Effector memory CD8-positive, alpha-beta T cell (primary cell): ENCODE measurements at places on chromosomes 3 and 15.
A peak's percentile ranks its signal among the peaks of the same experiment; 100 is the strongest.

GRCh38 chr3:94127115-94127514 is 64.3 kb downstream of the NSUN3 start:
- peaks cover 4% of the 10 kb centered on the region for H3K4me1 ChIP-seq
- DNase-seq, result no peak
- H3K36me3 ChIP-seq, result peaks cover 40% of the 10 kb centered on the region
- no peak overlapping the region for H3K4me3 ChIP-seq
- H3K27ac ChIP-seq, result no peak overlapping the region
- H3K27me3 ChIP-seq, result no peaks in the 10 kb centered on the region

- peaks cover 27% of the 10 kb centered on the region for H3K27me3 ChIP-seq
- H3K4me3 ChIP-seq, result no peak overlapping the region
- H3K36me3 ChIP-seq, result no peaks in the 10 kb centered on the region
- no peak overlapping the region for H3K27ac ChIP-seq
Observed at GRCh38 chr15:33278816-33279612, 31.8 kb upstream of the RYR3 start.

DNA sequence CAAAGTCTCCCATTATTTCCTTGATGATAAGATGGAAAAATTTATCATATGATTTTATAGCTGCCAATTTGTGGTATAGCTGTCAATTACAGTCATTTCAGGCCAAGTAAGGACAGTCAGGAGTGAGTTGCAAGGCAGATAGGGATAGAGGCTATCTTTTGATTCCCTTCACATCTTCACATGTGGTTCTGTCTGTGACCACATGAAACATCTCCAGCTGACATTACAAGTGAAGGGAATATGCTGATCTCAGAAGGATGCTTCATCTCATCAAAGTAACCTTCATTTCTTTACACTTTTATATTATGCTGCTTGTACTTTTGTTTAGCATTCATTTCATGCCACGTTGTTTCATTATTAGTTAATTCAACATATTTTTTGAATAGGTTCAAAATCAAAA is 136.9 kb upstream of the CFAP20DC start:
- no peaks in the 10 kb centered on the region for H3K36me3 ChIP-seq
- no peak overlapping the region for H3K27ac ChIP-seq
- H3K4me3 ChIP-seq, result no peak overlapping the region
- H3K27me3 ChIP-seq, result peaks cover 12% of the 10 kb centered on the region
- DNase-seq, result no peak

DNA sequence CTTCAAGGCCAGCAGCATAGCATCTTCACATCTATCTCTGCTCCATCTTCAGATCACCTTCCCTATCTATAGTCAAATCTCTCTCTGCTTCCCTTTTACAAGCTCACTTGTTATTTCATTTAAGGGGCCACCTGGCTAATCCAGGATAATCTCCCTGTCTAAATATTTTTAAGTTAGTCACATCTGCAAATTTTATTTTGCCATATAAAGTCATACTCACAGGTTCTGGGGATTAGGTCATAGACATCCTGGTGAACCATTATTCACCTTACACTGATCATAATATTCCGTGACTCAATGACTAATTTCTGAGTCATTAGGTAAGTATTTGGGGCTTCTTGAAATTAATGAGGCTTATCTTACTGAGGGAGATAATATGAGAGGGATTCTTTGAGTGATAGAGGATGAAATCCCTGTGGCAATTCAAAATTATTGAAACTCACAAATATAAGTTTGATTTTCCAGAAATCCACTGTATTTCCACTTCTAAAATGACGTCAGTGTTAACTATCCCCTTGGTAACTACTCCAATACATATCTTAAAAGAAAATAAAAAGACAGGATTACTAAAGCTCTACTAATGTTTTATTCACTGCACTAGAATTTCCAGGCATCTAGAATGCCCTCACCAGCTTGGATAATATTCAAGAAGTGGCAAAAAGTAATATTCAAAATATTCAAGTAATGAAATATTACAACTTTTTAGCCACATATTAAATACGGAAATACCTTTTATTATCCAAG is 93.7 kb upstream of the RBMS3 start:
- no peak for DNase-seq
- H3K4me1 ChIP-seq, result no peaks in the 10 kb centered on the region
- no peak overlapping the region for H3K4me3 ChIP-seq
- H3K27me3 ChIP-seq, result no peaks in the 10 kb centered on the region
- no peaks in the 10 kb centered on the region for H3K36me3 ChIP-seq

DNA sequence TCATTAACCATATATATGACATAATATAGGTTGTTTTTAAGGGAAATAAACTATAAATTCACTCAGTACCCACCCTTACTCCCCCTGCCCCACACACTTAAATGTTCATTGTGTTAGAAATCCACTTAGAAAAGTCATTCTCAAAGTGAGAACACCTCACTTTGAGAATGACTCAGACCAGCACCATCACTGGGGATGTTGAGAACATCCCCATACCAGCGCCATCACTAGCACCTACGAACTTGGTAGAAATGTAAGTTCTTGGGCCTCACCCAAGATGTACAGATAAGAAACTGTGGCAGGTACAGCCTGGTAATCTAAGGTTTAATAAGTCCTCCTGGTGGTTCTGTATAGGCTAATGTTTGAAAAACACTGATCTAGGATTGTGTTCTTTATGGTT is 362.6 kb downstream of the LPP start:
- no peak overlapping the region for H3K4me3 ChIP-seq
- H3K27ac ChIP-seq, result no peak overlapping the region
- no peaks in the 10 kb centered on the region for H3K27me3 ChIP-seq

DNA sequence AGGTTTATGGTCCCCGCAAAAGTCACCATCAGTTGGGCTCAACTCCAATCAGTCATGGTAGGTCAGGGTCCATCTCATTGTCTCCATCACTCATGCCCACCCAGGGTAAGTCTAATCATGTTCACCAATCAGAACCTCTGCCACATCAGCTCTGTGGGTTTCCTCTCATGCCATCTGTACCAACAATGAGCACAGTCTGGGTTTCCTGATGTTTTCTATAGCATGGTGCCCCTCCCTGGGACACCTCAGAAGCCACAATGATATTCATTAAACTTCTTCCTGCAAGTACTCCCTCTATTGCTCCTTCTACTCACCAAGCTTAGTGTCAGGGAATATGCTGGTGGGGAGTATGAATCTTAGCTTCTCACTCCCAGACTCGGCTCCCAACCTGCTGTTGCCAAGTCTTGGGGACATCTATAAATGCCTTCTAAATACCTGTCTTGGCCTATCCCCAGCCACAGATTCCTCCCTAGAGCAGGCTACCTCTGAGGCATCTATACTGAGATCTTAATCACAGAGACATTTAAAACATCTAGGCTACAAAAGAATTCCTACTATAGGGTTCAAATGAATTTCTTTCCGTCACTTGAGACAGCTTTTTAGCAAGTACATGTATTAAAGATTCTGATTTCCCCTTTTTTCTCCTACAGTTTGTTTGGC is 5.0 kb upstream of the CCR2 start:
- H3K4me1 ChIP-seq, result peaks cover 59% of the 10 kb centered on the region
- H3K36me3 ChIP-seq, result peaks cover 5% of the 10 kb centered on the region
- no peak for DNase-seq
- H3K27ac ChIP-seq, result peak overlapping the region; percentile 88

GRCh38 chr15:67805666-67806516 is 19.4 kb upstream of the SKOR1 start:
- H3K27me3 ChIP-seq, result no peaks in the 10 kb centered on the region
- H3K27ac ChIP-seq, result no peak overlapping the region
- no peaks in the 10 kb centered on the region for H3K4me1 ChIP-seq
- DNase-seq, result no peak
- no peak overlapping the region for H3K4me3 ChIP-seq
- no peaks in the 10 kb centered on the region for H3K36me3 ChIP-seq

DNA sequence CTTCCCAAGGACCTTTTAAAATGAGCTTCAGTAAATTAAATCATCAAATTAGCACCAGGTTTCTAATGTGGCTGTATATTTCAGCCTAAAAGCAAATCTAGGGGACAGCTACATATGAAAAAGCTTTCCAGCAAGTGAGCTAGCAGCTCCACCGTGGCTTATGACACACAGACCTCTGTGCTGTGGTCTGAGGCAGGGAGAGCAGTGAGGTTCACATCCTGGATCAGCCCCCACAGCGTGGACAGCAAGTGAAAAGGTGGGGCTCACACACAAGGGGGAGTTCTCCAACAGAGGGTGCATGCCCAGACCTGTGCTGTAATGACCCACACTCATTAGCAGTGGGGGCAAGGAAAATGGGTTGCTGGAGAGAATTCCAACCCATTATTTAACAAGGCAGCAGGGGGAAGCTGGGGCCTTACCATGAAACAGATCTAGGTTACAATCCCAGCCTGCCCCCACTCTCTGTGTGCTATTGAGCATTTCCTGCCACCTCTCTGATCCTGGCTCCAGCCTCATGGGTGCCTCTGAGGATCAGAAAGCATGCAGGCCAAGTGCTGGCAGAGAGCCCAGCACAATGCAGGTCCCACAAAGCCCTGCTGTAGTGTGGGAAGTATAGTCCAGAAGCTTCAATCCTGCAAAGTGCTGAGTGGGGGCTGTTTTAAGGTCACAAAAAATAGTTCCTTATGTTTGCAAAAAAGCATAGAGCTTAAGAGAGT is 48.2 kb downstream of the RASGRF1 start:
- no peaks in the 10 kb centered on the region for H3K4me1 ChIP-seq
- H3K4me3 ChIP-seq, result no peak overlapping the region
- DNase-seq, result no peak
- H3K27me3 ChIP-seq, result peaks cover 57% of the 10 kb centered on the region

DNA sequence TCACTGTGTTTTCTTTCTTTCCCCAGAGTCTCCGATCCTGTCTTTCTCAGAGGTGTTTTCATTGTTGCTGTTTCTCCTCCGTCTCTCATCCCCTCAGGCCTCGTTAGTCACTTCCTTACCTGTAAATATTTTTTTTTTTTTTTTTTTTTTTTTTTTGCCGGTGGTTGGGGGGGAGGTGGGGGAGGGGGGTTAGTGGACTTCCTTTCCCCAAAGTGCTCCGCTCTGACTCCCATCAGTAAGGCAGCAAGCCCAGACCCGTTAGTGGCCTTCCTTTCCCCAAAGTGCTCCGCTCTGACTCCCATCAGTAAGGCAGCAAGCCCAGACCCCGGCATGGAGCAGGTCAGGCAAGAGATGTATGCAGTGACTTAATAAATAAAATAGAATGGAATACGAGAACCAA is 97.1 kb upstream of the TNFAIP8L3 start:
- H3K4me3 ChIP-seq, result no peak overlapping the region
- no peak overlapping the region for H3K27ac ChIP-seq
- no peaks in the 10 kb centered on the region for H3K4me1 ChIP-seq
- DNase-seq, result no peak
- peaks cover 43% of the 10 kb centered on the region for H3K27me3 ChIP-seq
- H3K36me3 ChIP-seq, result no peaks in the 10 kb centered on the region

DNA sequence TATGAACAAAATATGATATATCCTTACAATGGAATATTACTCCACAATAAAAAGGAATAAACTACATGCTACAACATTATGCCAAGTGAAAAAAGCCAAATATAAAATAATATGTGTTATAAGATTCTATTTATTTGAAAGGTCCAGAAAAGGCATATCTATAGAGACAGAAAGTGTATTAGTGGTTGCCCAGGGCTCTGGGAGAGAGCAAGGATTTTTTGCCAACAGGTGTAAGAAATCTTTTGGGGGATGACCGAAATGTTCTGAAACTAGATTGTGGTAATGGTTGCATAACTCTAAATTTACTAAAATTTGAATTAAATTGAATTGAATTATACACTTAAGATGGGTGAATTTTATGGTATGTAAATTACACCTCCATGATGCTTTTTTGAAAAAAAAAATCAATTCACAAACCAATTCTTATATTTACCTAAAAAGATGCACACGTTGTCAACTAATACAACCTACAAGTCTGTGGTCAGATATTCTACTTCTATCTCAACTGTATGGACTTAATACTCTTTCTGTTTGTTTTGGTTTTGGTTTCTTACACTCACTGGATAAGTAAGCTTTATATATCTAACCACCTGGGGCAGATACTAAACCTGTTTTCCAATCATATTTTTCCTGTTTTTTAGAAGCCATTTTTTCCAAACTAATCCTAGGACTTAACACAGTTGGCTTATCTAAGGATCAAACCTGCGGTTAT is 75.8 kb downstream of the FBN1 start:
- peaks cover 17% of the 10 kb centered on the region for H3K27me3 ChIP-seq
- H3K27ac ChIP-seq, result no peak overlapping the region
- no peak for DNase-seq
- H3K4me3 ChIP-seq, result no peak overlapping the region
- H3K4me1 ChIP-seq, result no peaks in the 10 kb centered on the region

DNA sequence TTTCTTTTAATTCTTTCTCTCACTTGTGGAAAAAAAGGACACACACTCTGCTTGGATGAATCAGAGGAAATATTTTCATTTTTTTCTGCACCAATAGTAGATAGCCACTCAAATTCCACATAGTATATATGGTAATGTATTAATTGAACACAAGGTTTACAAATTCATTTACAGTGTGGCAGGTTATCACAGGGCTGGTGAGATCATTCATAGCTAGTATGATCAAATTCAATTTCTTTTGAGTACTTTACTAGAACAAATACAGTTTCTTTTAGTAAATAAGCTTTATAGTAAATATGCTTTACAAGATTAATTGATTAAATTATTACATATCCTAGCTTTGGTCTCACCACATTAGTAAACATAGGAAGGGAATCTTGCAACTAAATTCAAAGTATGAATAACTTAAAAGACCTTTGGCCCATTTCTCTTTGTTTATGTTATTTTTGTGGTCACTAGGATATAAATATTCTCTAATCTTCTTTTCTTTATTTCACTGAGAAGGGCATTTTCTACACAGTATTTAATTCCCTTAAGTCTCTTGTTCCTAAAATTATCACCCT is 40.1 kb upstream of the PARP14 start:
- H3K4me3 ChIP-seq, result no peak overlapping the region
- no peak for DNase-seq
- peak overlapping the region; percentile 28 for H3K27ac ChIP-seq
- H3K27me3 ChIP-seq, result no peaks in the 10 kb centered on the region
- peaks cover 4% of the 10 kb centered on the region for H3K4me1 ChIP-seq

DNA sequence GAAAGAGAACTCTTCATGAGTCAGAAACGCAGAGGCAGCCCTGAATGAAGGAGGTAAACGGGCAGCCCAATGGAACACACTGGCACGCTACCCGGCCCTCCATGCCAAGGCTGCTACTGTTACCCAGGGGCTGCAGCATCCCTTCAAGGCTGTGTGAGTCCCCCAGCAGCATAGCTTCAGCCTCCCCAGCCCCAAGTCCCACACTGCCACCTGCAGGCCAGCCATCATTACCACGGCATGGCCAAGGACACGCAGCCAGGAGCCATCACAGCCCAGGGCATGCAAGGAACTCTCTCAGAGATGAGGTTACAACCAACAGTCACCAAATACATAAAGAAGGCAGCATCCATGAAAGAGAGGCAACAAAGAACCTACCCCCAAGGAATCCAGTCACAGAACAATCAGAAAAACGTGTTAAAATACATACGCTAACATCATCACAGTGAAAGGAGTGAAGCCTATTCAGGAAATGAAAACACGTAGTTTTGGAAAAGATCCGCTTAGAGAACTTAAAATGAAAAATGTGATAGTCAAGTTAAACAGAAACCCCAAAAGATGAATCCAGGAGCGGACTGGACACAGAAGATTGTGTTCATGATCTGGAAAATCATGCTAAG is 22.4 kb downstream of the PLA2G4F start:
- H3K36me3 ChIP-seq, result no peaks in the 10 kb centered on the region
- peaks cover 6% of the 10 kb centered on the region for H3K4me1 ChIP-seq
- H3K27ac ChIP-seq, result no peak overlapping the region
- DNase-seq, result peak; percentile 29
- H3K4me3 ChIP-seq, result no peak overlapping the region
- peaks cover 29% of the 10 kb centered on the region for H3K27me3 ChIP-seq
